ENCODE measurements at places on chromosomes 6 and 20.

- no peak for DNase-seq
Measured at GRCh38 chr6:137116807-137117206, 56.6 kb downstream of the IL22RA2 start.

GRCh38 chr20:38212806-38213606 is 47.5 kb downstream of the KIAA1755 start:
- no peak for DNase-seq

- DNase-seq, result peak; percentile 33
Measured at GRCh38 chr6:36848658-36849441, 9.6 kb upstream of the CPNE5 start.

DNA sequence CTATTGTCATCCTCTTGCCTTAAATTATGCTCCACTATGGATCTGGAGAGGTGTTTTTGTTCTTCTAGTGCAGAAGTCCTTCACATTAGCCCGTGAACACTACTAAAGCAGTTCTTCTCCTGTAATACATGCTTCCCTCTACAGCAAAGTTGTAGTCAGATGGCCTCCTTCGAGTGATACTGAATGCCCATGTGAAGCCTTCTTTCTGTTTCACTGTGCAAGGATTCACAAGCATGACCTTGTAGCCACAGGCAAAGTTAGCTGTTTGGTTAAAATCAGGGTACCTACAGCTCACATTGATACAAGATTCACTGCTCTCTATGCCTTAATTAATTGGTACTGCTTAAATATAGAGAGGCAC is 47.6 kb downstream of the ARHGAP18 start:
- DNase-seq, result no peak

GRCh38 chr6:93219447-93219846 is 199.9 kb downstream of the EPHA7 start:
- no peak for DNase-seq

GRCh38 chr6:150603176-150603575 is 3.5 kb downstream of the PLEKHG1 start:
- no peak for DNase-seq

DNA sequence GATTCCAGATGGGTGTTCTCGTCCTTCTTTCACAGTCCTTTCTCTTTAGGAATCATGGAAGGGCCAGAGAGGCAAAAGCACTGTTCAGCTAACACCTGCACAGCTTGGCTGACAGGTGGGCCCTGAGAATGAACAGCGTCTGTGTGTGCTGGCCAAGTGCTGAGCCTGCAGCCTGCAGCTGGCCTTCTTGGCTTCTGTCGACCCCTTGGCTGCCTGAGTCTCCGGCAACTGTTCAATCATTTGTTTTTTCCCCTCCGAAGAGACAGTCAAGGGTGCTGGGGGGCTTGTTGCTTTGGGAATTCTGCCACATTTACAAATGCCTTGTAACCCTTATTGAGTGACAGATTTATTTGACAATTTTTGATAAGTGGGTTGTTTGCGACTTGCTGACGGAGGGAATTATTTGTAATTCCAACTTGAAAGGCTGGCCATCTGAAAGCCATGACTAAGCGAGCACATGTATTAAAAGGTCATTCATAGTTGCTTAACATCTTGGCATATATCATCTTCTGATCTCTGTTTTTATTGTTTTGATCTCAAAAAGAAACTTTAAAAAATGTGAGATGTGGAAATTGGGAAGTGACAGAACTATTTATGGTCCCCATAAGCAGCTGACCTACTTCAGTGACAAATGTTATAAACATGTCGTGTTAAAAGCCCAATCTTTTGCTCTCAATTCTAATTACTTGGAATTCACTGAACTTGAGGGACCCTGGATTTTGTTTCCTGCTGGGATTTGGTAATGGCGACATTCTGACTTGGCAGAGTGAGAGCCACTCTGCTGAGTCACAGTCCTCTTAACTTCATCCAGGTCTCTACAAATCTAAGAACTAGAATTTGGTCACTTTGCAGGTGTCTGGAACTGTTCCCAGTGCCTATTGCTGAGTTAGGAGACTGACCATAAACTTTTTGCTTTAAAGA is 41.9 kb upstream of the FERMT1 start:
- no peak for DNase-seq

- DNase-seq, result no peak
Measured at GRCh38 chr6:93163146-93163545, 256.2 kb downstream of the EPHA7 start.

GRCh38 chr6:156416391-156416790 is 360.8 kb upstream of the ARID1B start:
- DNase-seq, result no peak

Measured in progenitor cell of endocrine pancreas (in vitro differentiated cells).